Activated CD4-positive, alpha-beta memory T cell treated with anti-CD3 and anti-CD28 coated beads, Interleukin-2, amount 10 ng/mL, durations not matched to agents 7 days and 5 days (primary cell): ENCODE measurements at places on chromosomes 5 and 9.

- DNase-seq, result no peak
- H3K27me3 ChIP-seq, result peaks cover 10% of the 10 kb centered on the region
- no peak overlapping the region for H3K27ac ChIP-seq
- H3K4me1 ChIP-seq, result peaks cover 16% of the 10 kb centered on the region
These were observed 271.5 kb upstream of the PANK3 start for GRCh38 chr5:168850683-168851082.

- no peaks in the 10 kb centered on the region for H3K27me3 ChIP-seq
- no peak overlapping the region for H3K27ac ChIP-seq
- no peaks in the 10 kb centered on the region for H3K36me3 ChIP-seq
- H3K4me1 ChIP-seq, result no peaks in the 10 kb centered on the region
- no peak for DNase-seq
- no peak overlapping the region for H3K4me3 ChIP-seq
These were observed 107.3 kb downstream of the SNCAIP start for GRCh38 chr5:122419142-122419894.

- H3K4me1 ChIP-seq, result no peaks in the 10 kb centered on the region
- no peak for DNase-seq
- H3K27me3 ChIP-seq, result no peaks in the 10 kb centered on the region
- no peak overlapping the region for H3K27ac ChIP-seq
These were observed 94.0 kb upstream of the GRIN3A start for GRCh38 chr9:101832486-101832885.

GRCh38 chr5:34475249-34475966 lies 180.7 kb upstream of the RAI14 start:
- H3K27me3 ChIP-seq, result peaks cover 14% of the 10 kb centered on the region
- H3K4me1 ChIP-seq, result peaks cover 2% of the 10 kb centered on the region
- H3K27ac ChIP-seq, result no peak overlapping the region
- no peak overlapping the region for H3K4me3 ChIP-seq
- H3K36me3 ChIP-seq, result no peaks in the 10 kb centered on the region

- H3K36me3 ChIP-seq, result no peaks in the 10 kb centered on the region
- H3K4me1 ChIP-seq, result no peaks in the 10 kb centered on the region
- DNase-seq, result peak; percentile 40
- H3K27ac ChIP-seq, result no peak within 1 kb of the TSS
- H3K4me3 ChIP-seq, result no peak within 1 kb of the TSS
- peaks cover 26% of the 10 kb centered on the region for H3K27me3 ChIP-seq
These were observed at the start of gene PCAT7 for GRCh38 chr9:94554439-94555331. Gene PCAT7, plus strand, starts transcription at chr9:94555083.

GRCh38 chr5:125835293-125836172 lies 587.7 kb upstream of the GRAMD2B start:
- no peaks in the 10 kb centered on the region for H3K27me3 ChIP-seq
- H3K4me3 ChIP-seq, result no peak overlapping the region
- H3K36me3 ChIP-seq, result no peaks in the 10 kb centered on the region
- no peak for DNase-seq
- H3K27ac ChIP-seq, result no peak overlapping the region
- no peaks in the 10 kb centered on the region for H3K4me1 ChIP-seq

DNA sequence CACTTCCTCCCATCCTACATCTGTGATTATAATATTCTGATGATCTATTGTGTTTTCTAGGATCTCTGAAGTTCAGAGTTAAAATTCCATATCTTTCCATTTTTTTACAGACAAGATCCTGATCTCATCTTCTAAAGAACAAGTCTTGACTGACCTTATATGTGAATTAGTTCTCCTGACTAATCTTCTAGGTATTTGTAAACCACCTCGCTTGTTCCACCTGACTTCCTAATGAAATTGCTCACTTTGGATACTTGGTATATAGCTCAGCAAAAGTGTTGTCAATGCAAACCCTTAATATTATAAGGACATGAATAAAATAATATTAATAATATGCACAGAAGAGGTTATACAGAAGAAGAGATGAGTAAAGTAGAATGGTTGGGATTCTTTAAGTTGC lies 68.2 kb upstream of the NR4A3 start:
- no peaks in the 10 kb centered on the region for H3K36me3 ChIP-seq
- H3K4me1 ChIP-seq, result no peaks in the 10 kb centered on the region
- DNase-seq, result no peak
- no peak overlapping the region for H3K4me3 ChIP-seq
- H3K27ac ChIP-seq, result no peak overlapping the region

DNA sequence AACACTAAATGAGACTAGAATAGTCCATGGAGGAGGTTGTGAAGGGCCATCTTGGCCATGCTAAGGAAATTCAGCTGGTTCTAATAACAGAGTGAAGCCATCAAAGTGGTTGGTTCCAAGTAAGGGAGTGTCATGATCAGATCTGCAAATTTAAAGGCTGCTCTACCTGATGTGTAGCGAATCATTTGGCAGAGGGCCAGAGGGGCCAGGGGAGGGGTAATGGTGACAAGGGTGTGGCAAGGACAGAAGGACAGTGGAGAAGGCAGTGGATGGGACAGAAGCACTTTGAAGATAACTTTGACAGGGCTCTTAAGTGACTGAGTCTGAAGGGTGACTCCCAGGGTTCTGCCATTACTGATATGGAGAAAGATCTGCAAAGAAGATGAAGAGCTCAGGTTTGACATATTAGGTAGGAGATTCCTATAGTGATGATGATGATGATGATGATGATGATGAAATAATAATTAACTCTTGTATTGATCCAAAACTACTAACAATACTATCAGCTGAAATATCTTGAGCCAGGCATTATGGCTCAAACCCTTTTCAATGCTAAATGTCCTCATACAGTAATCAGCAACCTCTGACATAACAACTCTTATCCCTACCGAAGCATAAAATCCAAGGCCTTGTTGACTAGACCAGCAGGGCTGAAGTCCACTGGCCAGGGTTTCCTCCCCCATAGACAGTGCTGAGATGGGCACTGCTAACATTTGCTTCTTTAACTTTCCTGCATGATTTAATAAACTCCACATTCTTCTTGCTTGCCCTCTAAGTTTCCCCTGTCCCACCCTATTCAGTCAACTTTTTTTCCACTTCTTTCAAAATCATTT lies 20.0 kb downstream of the KIAA1191 start:
- DNase-seq, result no peak
- no peak overlapping the region for H3K4me3 ChIP-seq
- H3K27ac ChIP-seq, result no peak overlapping the region
- H3K36me3 ChIP-seq, result peaks cover 36% of the 10 kb centered on the region
- no peaks in the 10 kb centered on the region for H3K27me3 ChIP-seq
- no peaks in the 10 kb centered on the region for H3K4me1 ChIP-seq

- no peak overlapping the region for H3K4me3 ChIP-seq
- no peaks in the 10 kb centered on the region for H3K27me3 ChIP-seq
- no peak for DNase-seq
- H3K27ac ChIP-seq, result no peak overlapping the region
- no peaks in the 10 kb centered on the region for H3K36me3 ChIP-seq
- no peaks in the 10 kb centered on the region for H3K4me1 ChIP-seq
These were observed 333.9 kb upstream of the SEMA6A start for GRCh38 chr5:116908537-116908936.

GRCh38 chr9:10268531-10269485 lies 344.0 kb downstream of the PTPRD start:
- no peaks in the 10 kb centered on the region for H3K4me1 ChIP-seq
- H3K36me3 ChIP-seq, result no peaks in the 10 kb centered on the region
- H3K27ac ChIP-seq, result no peak overlapping the region
- DNase-seq, result no peak
- H3K4me3 ChIP-seq, result no peak overlapping the region
- no peaks in the 10 kb centered on the region for H3K27me3 ChIP-seq

DNA sequence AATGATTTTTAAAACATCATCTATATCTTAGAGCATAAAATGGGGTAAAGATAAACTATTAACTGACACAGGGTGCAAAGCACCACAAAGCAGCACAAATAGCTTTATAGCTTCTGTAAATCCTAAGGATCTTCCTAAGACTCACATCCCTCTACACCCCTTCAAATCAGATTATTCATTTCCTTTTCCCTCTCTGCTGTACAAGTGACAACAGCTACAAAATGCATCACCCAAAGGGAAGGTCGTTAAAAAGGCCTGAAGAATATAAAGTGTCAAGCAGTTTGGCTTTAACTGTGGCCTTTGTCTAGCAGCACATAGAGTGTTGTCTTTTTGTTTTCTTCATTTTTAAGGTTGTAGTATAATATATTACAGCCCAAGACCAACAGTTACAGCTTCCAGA lies 422.1 kb downstream of the PDE4D start:
- no peaks in the 10 kb centered on the region for H3K36me3 ChIP-seq
- DNase-seq, result no peak
- H3K4me3 ChIP-seq, result no peak overlapping the region
- peaks cover 4% of the 10 kb centered on the region for H3K27me3 ChIP-seq
- no peak overlapping the region for H3K27ac ChIP-seq
- H3K4me1 ChIP-seq, result no peaks in the 10 kb centered on the region

DNA sequence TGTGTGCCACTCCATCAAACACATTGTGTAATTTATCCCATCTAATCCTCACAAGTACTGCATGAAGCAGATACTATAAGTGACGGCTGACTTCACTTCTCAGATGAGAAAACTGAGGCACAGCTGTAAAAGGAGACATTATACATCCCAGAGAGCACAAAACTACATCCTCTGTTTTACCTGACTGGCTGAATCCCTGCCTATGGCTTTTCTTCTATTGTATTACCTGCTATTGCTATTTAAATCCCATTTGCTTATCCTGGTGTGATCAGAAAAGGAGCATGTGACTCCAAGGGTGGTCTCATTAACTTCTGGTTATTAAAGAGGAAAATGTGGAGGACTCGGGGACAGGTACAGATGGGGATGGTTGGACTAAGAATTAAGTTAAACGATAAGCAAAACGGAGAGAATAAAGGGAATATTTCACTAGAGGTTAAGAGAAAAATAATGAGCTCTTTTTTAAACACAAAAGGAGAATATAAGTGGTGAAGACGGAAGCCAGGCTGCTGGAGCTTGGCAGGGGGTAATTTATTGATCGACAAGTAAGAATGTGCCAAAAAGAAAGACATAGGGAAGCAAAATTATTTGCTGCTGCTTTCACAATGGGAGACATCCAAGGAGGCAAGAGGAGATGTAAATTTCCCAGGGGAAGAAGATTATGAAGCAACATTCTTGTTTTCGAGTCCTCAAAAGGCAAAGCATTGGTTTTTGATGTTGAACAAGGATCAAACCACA lies 155.7 kb upstream of the GPR151 start:
- H3K4me3 ChIP-seq, result no peak overlapping the region
- H3K4me1 ChIP-seq, result no peaks in the 10 kb centered on the region
- H3K36me3 ChIP-seq, result no peaks in the 10 kb centered on the region
- H3K27ac ChIP-seq, result no peak overlapping the region

DNA sequence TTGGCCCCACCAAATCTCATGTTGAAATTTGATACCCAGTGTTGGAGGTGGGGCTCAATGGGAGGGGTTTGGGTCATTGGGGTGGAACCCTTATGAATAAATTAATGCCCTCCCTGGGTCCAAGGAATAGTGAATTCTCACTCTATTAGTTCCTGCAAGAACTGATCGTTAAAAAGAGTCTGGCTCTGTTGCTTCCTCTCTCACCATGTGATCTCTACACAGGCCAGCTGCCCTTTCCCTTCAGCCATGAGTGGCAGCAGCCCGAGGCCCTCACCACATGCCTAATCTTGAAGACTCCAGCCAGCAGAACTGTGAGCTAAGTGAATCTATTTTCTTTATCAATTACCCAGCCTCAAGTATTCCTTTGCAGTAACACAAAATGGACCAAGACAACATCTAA lies 106.0 kb downstream of the CAAP1 start:
- no peaks in the 10 kb centered on the region for H3K4me1 ChIP-seq
- DNase-seq, result no peak
- no peaks in the 10 kb centered on the region for H3K27me3 ChIP-seq
- H3K4me3 ChIP-seq, result no peak overlapping the region
- no peak overlapping the region for H3K27ac ChIP-seq

GRCh38 chr5:32531885-32532520 lies 53.4 kb upstream of the SUB1 start:
- H3K27me3 ChIP-seq, result no peaks in the 10 kb centered on the region
- DNase-seq, result peak; percentile 73
- peak overlapping the region; percentile 77 for H3K4me3 ChIP-seq
- peak overlapping the region; percentile 86 for H3K27ac ChIP-seq
- H3K36me3 ChIP-seq, result peaks cover 23% of the 10 kb centered on the region
- H3K4me1 ChIP-seq, result peaks cover 69% of the 10 kb centered on the region

GRCh38 chr5:78751872-78752271 lies 103.3 kb upstream of the LHFPL2 start:
- no peak overlapping the region for H3K4me3 ChIP-seq
- H3K27me3 ChIP-seq, result peaks cover 10% of the 10 kb centered on the region
- no peaks in the 10 kb centered on the region for H3K36me3 ChIP-seq
- DNase-seq, result no peak
- H3K4me1 ChIP-seq, result peaks cover 7% of the 10 kb centered on the region

GRCh38 chr9:5999443-6000101 lies 15.9 kb downstream of the RANBP6 start:
- H3K27ac ChIP-seq, result no peak overlapping the region
- no peaks in the 10 kb centered on the region for H3K27me3 ChIP-seq
- H3K4me1 ChIP-seq, result peaks cover 28% of the 10 kb centered on the region

- peaks cover 15% of the 10 kb centered on the region for H3K27me3 ChIP-seq
- H3K4me3 ChIP-seq, result peak within 1 kb of the TSS; percentile 65
- H3K27ac ChIP-seq, result no peak within 1 kb of the TSS
- peak; percentile 32 for DNase-seq
- peaks cover 8% of the 10 kb centered on the region for H3K4me1 ChIP-seq
These were observed at the start of gene SEMA5A for GRCh38 chr5:9545992-9546851. Gene SEMA5A, minus strand, starts transcription at chr5:9546075. Its CDS starts 166,129 bp downstream, at chr5:9379946.

DNA sequence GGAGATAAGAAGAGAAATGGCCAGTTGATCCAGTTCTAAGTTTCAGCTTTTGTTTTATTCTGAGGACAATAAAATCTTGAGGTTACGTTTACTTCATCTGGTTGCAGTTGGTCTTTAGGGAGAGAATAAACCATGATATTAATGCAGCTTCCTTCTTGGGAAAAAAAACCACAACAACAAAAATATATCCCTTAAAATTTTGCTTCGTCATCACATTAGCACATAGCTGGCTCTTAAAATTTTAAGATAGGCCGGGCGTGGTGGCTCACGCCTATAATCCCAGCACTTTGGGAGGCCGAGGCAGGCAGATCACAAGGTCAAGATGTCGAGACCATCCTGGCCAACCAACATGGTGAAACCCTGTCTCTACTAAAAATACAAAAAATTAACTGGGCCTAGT lies 86.4 kb downstream of the EQTN start:
- peaks cover 1% of the 10 kb centered on the region for H3K4me1 ChIP-seq
- no peak for DNase-seq
- no peaks in the 10 kb centered on the region for H3K36me3 ChIP-seq

- H3K4me3 ChIP-seq, result no peak overlapping the region
- DNase-seq, result no peak
These were observed 18.8 kb downstream of the TICAM2 start for GRCh38 chr5:115583474-115583873.

DNA sequence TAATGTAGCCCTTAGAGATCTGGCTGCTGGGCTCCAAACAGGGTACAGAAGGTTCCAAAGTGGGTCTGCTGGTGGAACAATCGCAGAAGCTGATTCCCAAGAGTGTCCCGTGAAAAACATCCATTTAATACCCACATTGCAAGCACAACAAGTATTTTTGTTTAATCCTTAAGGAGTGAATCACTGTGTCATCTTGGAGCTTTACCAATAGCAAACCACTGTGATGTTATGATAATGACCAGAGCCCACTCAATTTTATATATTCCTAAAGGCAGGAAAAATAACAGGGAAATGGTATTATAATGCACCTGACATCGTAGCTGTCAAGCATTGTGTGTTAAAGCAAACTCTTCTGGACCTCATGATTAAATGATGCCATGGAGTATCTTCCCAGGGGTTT lies 291.9 kb downstream of the FBXL7 start:
- no peaks in the 10 kb centered on the region for H3K36me3 ChIP-seq
- no peak overlapping the region for H3K27ac ChIP-seq
- H3K4me3 ChIP-seq, result no peak overlapping the region
- H3K27me3 ChIP-seq, result no peaks in the 10 kb centered on the region

GRCh38 chr5:40680741-40681362 lies 1.1 kb downstream of the PTGER4 start:
- DNase-seq, result peak; percentile 61
- peak overlapping the region; percentile 95 for H3K4me3 ChIP-seq
- H3K4me1 ChIP-seq, result peaks cover 47% of the 10 kb centered on the region
- peaks cover 52% of the 10 kb centered on the region for H3K36me3 ChIP-seq
- peak overlapping the region; percentile 96 for H3K27ac ChIP-seq
